ENCODE measurements at places on chromosomes 1 and 21. TPM values are rescaled to one million over a fixed set of nuclear protein-coding genes. Genes with fewer than 3 reads are reported as not detected.

Gene FMOD
- 145 TPM for total RNA-seq

Gene MROH9
- not detected for total RNA-seq

Gene MIXL1
- 0.78 TPM for total RNA-seq

Gene SFN
- 0.80 TPM for total RNA-seq

Gene SH3BGRL3
- 117 TPM for total RNA-seq
